Amniotic stem cell (primary cell): ENCODE measurements at places on chromosomes 5 and 9.

GRCh38 chr5:172453986-172454357, 353 bp downstream of the SH3PXD2B start:
- DNase-seq: no peak

- DNase-seq: no peak
Observed at GRCh38 chr5:31913808-31914207, 260.3 kb downstream of the GOLPH3 start.

DNA sequence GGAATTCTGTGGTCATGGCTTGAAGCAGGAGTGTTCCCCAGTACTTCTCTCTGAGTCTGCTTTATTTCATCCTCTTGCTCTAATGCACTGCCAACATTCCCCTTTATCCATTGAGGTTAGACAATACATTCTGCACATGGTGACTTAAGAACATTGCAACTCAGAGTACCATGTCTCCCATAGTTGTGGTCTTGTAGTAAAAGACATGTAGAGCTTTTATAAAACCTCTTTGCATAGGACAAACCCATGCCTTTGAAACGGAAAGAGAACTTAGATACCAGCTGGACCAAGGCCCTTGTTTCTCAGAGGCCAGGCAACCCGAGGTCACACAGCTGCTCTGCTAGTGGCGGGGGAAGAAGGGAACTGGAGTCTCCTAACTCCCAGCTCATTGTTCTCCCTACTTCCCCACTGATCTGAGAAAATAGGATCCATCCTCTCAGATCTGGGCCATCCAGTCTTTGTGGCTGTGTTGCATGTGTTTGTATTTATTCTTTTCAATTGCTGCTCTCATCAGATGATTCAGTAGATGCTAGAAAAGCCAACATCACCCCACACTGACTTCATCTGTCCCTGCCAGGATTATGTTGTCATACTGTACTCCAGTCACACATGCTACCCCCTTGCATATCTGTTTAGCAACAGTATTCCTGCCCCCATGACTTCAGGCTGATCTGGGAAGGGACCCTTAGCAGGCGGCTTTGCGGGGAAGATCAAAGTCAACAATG, 236.9 kb downstream of the SAXO1 start:
- no peak for DNase-seq

- no peak for DNase-seq
Observed at GRCh38 chr9:121756474-121757280, 105.2 kb downstream of the DAB2IP start.

DNA sequence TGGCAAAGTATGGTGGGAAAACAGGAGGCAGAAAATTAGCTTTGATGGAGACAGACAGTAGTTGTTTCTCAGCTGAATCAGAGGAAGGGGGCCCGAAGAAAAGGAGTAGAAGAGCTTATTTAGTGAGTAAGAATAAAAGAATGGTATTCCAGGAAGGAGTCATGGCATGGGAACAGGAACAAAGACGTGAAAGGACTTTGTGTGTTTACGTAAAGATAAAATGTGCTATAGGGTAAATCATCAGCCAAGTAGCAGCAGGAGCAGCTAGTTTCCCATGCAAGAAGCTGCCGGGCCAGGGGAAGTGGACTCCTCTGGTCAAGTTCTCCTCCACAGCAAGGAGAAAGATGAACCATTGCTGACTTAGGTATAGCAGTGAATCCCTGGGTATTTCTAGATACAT, 454.5 kb downstream of the HINT1 start:
- no peak for DNase-seq

DNA sequence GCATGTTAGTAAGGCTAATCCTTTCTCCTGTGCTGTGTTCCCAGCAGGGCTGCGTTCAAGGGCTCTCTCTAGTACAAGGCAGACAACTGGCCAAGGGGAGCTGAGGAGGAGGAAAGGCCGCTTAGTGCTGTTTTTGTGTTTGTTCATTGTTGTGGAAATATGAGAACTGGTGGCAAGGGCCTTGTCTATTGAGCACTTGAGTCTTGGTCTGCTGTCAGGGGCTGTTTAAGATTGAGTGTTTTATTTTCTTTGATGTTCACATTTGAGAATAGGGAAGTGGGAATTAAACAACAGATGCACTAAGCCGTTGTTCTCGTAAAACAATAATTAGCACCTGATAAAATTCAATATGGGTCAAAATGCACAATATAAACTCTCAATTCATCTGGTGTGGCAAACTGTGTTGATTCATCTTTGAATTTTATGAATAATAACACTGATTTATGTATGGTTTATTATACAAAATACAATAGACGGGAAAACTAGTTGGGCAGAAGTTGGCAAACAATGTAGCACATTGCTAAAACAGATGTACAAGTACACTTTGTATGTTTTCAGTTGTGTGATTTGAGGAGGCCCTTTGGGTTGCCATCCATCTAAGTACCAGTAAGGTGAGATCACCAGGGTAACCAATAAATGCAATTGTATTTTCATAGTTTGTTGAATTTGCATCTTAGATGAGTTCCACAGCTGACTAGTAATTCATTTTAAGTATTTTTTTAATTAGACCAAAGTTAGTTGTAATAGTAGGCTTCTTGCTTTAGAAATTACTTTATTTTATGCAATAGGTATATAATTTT, 97.6 kb upstream of the GRHPR start:
- no peak for DNase-seq

DNA sequence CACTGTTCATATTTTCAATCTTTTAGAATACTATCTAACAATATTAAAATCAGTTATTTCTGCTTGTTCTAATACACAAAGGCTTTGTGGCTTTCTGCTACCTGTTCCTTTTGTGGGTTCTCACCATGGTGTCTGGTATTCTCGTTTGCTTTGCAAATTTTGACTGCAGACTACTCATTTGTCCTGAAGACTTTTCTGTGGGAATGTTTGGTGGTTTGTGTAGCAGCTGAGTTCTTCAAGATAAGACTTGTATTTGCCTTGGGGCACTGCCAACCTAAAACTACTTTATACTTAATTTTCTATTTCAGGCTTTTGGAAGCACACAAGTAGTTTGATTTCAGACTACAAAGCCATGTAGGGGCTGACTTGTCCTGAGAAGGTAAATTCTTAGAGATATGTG, 11.1 kb downstream of the IL33 start:
- DNase-seq: no peak

GRCh38 chr5:110651507-110651906, 75.0 kb downstream of the TMEM232 start:
- no peak for DNase-seq

- no peak for DNase-seq
Observed at GRCh38 chr9:137301081-137301947, 757 bp downstream of the NRARP start.

GRCh38 chr5:76766746-76767145, 50.8 kb downstream of the F2R start:
- DNase-seq: no peak

DNA sequence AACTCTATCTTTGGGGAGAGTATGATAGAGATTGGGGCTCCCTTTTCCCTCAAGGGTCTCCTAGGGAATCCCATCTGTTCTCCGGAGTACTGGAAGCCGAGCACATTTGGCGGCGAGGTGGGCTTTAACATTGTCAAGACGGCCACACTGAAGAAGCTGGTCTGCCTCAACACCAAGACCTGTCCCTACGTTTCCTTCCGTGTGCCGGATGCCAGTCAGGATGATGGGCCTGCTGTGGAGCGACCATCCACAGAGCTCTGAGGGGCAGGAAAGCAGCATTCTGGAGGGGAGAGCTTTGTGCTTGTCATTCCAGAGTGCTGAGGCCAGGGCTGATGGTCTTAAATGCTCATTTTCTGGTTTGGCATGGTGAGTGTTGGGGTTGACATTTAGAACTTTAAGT, 21.5 kb downstream of the PTGS1 start:
- DNase-seq: no peak

DNA sequence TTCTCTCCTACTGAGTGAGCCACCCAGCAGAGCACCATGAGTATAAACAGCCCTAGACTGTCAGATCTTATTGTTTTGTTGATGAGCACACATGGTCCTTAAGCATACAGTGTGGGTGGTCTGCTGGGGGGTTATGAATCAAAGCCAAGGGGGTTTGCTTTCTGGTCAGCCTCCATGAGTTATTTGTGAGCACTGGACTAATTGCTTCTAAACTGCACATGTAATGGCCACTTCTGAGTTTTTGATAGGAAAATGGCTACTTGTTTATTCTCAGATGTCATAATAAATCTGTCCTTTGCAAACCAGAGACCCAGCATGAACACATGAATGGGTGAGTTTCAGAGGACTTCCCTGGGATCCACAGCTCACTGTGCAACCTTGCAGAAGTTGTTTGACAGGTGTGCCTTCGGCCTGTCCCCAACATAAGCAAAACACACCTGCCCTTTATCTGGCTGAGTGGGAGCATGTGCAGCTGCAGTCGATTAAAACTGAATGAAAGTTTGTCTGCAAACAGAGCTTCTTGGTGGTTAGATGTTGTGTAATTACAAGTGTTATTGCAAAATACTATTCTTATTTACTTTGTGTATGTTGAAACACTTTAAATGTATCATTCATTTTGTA, 35.9 kb downstream of the MAMDC2 start:
- no peak for DNase-seq

GRCh38 chr9:133845440-133845839, 107.3 kb upstream of the SARDH start:
- DNase-seq: no peak

GRCh38 chr9:92324431-92324830, 719 bp downstream of the NOL8 start:
- no peak for DNase-seq

GRCh38 chr9:35195683-35196082, 33.9 kb downstream of the UNC13B start:
- DNase-seq: no peak

DNA sequence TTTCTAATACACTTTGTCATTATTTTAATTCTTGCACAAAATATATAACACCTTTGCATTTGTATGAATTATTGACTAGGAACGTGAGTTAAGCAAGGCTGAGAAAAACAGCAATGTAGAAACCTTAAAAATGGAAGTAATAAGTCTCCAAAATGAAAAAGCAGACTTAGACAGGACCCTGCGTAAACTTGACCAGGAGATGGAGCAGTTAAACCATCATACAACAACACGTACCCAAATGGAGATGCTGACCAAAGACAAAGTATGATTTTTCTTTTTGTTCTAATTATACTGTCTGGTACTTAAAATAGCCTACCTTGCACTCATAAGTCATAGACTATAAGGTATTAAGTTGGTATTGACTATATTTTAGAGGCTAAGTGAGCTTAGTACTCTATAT, 34.4 kb downstream of the RAD50 start:
- no peak for DNase-seq

DNA sequence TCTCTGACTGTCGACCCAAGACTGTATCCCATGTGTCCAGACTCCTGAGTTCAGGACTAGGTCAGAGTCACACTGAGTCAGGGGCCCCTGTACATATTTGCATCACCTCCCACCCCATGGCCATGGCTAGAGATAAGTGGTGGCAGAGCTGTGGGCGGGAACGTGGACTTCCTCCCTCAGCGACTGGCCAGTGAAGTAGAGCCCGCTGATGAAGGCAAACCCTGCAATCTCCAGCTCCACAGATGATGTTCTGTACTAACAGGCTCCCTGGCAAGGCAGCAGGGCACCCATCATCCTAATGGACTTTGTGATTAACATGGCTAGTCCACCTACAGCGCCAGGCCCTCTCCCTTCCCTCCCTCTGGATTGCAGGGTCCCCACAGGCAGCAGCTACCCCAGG, 110.5 kb upstream of the LRRTM2 start:
- no peak for DNase-seq

DNA sequence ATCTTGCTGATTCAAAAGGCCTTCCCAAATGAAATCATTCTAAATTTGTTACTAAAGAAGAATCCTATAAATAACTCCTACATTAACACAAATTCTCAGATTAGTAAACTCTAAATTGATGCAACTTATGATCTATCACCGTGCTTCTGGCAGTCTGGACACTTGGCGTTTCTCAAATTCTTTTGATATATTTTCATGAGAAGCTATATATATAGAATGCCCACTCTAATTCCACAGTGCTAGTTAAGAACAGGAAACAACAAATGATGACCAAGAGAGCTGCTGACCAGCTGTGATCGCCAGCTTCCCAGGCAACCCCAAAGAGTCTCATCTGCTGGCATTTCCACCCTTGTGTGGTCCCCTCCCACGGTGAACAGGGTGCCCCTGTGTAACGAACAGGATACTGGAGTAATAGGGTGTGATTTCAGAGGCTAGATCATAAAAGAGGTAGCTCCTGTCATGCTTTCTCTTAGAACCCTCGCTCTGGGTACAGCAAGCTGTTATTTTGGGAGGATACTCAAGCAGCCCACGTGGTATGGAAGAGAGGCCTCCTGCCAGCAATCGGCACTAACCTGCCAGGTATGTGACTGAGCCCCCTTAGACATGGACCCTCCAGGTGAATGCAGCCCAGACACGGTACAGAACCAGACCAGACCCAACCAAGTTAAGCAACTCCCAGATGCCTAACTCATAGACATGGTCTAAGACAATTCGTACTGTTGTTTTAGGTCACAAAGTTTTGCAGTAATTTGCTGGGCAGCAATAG, 64.7 kb downstream of the CDC14B start:
- no peak for DNase-seq

DNA sequence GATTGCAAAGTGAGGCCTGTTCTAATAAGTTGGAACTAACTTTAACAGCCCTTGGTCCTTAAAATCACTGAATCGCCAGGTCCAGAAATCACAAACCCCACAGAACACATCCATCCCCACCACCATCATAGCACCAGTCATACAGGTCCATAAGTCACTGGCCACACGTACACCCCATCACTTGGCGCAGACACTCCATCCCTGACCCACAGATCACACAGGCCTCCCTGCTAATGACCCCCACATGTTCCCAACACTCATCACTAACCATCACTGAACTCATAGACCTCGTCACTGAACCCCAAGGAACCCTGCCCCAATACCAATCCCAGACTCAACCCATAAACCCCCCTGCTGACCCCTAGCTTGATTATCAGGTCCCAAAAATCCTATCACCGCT, 41.2 kb upstream of the ZNF300 start:
- DNase-seq: no peak

DNA sequence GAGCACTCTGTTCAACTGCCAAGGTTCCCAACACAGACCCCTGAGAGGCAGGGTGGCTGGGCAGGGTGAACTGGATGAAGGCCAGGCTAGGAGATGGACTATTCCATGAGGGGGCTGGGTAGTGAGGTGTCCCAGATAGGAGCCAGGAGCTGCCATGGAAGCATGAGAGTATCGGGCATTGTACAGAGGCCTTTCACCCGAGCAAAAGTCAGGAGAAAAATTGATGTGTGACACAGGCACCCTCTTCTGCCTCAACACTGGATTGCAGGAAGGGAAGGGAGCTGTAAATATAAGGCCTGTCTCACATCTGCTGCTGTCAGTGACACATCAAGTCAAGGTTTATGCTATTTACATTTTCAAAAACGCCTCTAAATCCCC, 74.6 kb downstream of the UBAP1 start:
- DNase-seq: peak; percentile 7
